ENCODE measurements at places on chromosomes 12 and 14.

DNA sequence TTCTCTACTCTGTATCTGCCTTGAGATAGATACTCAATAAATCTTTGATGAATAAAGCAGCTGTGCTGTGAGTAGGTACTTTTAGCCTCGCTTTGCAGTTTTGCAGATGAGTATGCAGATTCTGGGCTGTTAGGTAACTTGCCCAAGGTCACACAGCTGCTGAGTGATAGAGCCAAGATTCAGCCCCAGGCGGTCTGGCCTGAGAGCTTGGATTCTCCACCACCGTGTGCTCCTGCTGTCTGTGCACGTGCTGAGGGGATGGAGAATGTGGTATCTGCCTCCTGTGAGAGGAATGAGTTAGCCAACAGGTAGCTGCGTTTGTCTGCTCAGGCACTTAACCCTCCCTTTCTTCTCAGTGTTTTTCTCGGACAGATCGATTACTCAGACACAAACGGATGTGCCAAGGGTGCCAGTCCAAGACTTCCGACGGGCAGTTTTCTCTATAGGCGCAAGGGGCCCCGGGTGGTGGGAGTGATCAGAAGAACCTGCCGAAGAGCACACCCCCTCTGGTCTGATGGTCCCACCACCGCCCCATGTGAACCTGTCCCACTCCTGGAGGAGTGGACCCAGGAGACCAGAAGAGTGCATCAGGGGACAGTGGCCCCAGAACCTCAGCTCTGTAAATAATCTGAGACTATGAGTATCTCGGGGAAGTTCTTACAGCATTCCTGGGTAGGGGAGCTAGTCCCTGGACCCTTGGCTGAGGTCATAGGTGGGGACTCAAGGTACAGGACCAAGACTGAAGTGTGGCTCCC is 6.6 kb upstream of the CSAD start:
- peaks cover 6% of the 10 kb centered on the region for H3K4me1 ChIP-seq
- no peak overlapping the region for H3K4me3 ChIP-seq
- no peaks in the 10 kb centered on the region for H3K27me3 ChIP-seq
- no peak for DNase-seq
- H3K27ac ChIP-seq = no peak overlapping the region
- H3K36me3 ChIP-seq = peaks cover 48% of the 10 kb centered on the region

DNA sequence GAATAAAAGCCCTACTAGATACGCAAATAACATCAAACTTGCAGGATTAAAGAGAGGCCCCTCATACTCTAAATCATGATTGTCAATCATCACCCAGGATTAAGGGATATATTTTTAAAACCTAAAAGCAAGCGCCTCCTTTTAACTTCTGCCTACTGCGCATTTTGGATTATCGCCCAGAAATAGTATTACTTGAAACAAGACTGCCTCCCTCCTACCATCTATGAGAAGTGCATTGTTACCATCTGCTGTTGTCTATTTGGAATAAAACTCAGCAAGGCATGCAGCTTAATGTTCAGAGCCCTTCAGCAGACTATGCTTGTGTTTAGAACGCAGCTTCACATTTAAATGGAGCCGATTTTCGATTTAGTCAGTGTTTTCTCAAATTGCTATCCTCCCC is 79.6 kb downstream of the EXOC5 start:
- H3K4me1 ChIP-seq = no peaks in the 10 kb centered on the region
- H3K27me3 ChIP-seq = peaks cover 12% of the 10 kb centered on the region
- no peak overlapping the region for H3K4me3 ChIP-seq
- no peaks in the 10 kb centered on the region for H3K36me3 ChIP-seq
- DNase-seq = no peak

- H3K36me3 ChIP-seq = peaks cover 24% of the 10 kb centered on the region
- H3K4me3 ChIP-seq = no peak overlapping the region
- no peaks in the 10 kb centered on the region for H3K27me3 ChIP-seq
- no peak overlapping the region for H3K27ac ChIP-seq
Observed at GRCh38 chr14:103343905-103344797, 10.1 kb downstream of the EIF5 start.

- no peak for DNase-seq
- H3K27ac ChIP-seq = no peak overlapping the region
- H3K36me3 ChIP-seq = peaks cover 85% of the 10 kb centered on the region
Observed at GRCh38 chr14:50631408-50631821, 36.7 kb downstream of the SAV1 start.

- no peaks in the 10 kb centered on the region for H3K27me3 ChIP-seq
- peak; percentile 71 for DNase-seq
- no peaks in the 10 kb centered on the region for H3K36me3 ChIP-seq
- H3K27ac ChIP-seq = no peak overlapping the region
- H3K4me3 ChIP-seq = no peak overlapping the region
- peaks cover 3% of the 10 kb centered on the region for H3K4me1 ChIP-seq
Observed at GRCh38 chr14:49865431-49865859, 12.9 kb upstream of the NEMF start.

DNA sequence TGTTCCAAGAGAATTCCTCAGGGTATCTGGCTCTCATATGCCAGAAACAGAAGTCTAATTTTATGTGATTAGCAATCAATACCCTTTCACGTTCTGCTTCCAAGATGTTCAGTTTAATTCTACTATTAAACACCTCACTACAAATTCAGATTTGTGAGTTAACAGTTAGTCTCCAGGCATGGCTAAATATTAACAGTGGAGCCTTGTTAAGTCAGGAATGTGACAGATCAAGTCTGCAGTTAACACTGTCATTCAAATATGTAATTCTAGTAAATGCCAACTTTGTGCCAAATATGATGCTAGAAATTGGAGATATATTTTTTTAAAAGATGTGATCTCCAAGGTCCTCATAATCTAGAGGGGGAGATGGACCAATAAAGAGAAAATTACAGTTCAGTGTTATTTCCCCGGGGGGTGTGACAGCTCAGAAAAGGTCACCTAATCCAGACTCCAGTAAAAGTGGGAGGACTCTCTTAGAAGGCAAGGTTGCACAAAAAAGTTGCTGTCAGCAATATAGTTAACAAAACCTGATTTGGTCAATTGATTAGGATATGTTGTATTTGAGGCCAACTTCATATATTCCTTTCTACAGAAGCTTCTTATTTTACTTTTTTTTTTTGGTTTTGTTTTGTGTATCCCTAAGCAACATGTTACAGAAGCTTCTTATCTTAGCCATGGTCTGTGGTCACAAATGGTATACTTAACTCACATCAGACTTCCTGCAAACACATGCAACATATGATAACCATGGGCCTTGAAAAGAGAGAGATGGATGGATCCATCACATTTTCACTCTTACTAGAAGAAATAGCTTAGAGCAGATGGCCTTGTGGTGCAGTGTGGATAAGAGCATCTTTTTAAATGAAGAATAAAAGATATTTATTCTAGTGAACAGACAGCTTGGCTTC is 18.4 kb upstream of the RNU6-7 start:
- peak; percentile 42 for DNase-seq
- no peaks in the 10 kb centered on the region for H3K27me3 ChIP-seq
- no peak overlapping the region for H3K4me3 ChIP-seq
- no peaks in the 10 kb centered on the region for H3K36me3 ChIP-seq
- H3K27ac ChIP-seq = no peak overlapping the region

GRCh38 chr14:72812292-72812851 is 81.5 kb downstream of the DPF3 start:
- no peak overlapping the region for H3K4me3 ChIP-seq
- no peak for DNase-seq
- H3K27ac ChIP-seq = no peak overlapping the region
- no peaks in the 10 kb centered on the region for H3K27me3 ChIP-seq
- peaks cover 12% of the 10 kb centered on the region for H3K4me1 ChIP-seq
- no peaks in the 10 kb centered on the region for H3K36me3 ChIP-seq

- DNase-seq = no peak
- H3K27ac ChIP-seq = no peak overlapping the region
- H3K4me1 ChIP-seq = peaks cover 1% of the 10 kb centered on the region
- no peak overlapping the region for H3K4me3 ChIP-seq
Observed at GRCh38 chr12:120698665-120699064, 11.6 kb upstream of the UNC119B start.

DNA sequence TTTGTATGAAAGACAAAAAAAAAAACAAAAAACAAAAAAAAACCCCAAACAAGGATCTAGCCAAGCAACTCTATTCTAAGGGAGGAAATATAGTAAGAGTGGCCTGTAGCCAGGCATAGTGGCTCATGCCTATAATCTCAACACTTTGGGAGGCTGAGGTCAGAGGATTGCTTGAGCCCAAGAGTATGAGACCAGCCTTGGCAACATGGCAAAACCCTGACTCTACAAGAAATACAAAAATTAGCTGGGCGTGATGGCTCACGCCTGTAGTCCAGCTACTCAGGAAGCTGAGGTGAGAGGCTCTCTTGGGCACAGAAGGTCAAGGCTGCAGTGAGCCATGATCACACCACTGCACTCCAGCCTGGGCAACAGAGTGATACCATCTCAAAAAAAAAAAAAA is 47.9 kb downstream of the TMEM117 start:
- no peaks in the 10 kb centered on the region for H3K36me3 ChIP-seq
- H3K4me3 ChIP-seq = no peak overlapping the region
- no peaks in the 10 kb centered on the region for H3K27me3 ChIP-seq
- no peak for DNase-seq
- H3K27ac ChIP-seq = no peak overlapping the region

DNA sequence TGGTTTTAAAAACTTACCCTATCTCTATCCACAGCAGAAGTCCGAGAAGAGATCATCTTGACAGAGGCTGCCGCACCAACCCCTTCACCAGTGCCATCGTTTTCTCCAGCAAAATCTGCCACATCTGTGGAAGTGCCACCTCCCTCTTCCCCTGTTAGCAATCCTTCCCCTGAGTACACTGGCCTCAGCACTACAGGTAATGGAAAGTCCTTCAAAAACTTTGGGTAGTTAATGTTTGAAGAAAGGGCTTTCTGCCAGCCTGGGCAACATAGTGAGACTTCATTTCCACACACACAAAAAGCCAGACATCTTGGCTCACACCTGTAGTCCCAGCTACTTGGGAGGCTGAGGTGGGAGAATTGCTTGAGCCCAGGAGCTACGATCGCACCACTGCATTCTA is 41.6 kb upstream of the RIC8B start:
- H3K36me3 ChIP-seq = no peaks in the 10 kb centered on the region
- H3K27ac ChIP-seq = no peak overlapping the region
- no peak overlapping the region for H3K4me3 ChIP-seq
- DNase-seq = no peak
- peaks cover 3% of the 10 kb centered on the region for H3K27me3 ChIP-seq

DNA sequence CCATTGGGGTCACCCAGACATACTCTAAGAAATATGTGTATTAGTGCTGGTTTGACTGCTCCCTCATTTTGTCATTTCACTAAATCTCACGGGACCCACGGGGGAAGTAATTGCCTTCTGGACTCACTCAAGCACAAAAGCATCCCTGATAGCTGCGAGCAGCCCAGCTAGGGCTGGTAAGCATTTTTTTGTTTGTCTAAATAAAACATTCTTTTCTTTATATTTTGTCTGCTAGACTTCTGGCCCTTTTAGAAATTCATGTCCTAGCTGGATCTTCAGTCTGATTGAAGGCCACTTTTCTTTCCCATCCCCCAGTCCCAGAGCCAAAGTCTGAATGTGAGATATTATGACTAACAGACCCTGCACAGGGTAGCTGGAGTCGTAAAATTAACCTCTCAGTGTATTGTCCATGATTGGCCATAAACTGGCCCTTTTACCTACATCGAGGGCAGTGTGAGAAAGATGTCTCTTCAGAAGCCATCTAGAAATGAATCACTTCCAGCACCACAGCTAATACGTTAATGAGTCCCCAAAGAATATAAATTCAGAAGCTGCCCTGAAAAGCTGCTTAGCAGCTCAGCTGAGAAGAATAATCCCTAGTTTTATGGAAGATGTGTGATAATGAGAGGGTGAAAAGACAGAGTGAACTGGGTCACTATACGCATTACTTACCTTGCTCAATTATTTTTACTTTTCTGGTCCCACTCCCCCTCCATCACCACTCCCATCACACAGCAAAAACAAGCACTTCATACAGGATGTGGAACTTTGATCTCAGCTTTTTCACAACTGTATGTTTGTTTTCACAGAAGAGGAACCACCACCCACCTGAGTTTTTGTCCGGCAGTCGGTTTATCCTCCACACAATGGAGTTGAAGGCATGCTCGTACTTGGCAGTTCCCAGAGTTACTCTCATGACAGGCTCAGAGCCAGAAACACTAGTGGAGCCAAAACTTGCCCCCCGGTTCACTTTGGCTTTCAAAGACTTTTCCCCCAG is 55.6 kb upstream of the GTF2A1 start:
- H3K4me3 ChIP-seq = no peak overlapping the region
- no peaks in the 10 kb centered on the region for H3K4me1 ChIP-seq
- peaks cover 4% of the 10 kb centered on the region for H3K27me3 ChIP-seq
- H3K27ac ChIP-seq = no peak overlapping the region
- peaks cover 17% of the 10 kb centered on the region for H3K36me3 ChIP-seq
- no peak for DNase-seq

GRCh38 chr12:15532364-15532977 is 210.2 kb downstream of the PTPRO start:
- H3K27me3 ChIP-seq = no peaks in the 10 kb centered on the region
- no peak overlapping the region for H3K4me3 ChIP-seq
- peak; percentile 69 for DNase-seq
- H3K4me1 ChIP-seq = no peaks in the 10 kb centered on the region
- no peaks in the 10 kb centered on the region for H3K36me3 ChIP-seq
- no peak overlapping the region for H3K27ac ChIP-seq

DNA sequence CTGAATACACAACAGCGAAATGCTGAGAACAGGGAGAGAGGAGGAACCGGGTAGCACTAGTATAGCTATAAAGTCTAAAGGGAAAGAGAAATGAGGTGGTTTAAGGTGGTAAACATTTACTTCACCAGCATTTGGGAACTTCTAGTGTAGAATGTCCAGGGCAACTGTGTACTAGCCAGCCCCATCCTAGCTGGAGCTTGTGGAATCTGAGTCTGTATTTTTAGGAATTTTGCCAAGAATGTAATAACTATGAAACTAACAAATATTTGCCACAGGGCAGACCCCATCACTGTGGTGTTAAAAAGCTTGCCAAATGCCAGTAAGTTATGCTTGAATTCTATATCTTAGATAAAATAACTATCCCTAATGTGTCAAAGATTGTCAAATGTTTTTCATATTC is 398.9 kb upstream of the MIS18BP1 start:
- H3K27ac ChIP-seq = peak overlapping the region; percentile 52
- H3K4me3 ChIP-seq = no peak overlapping the region
- H3K4me1 ChIP-seq = no peaks in the 10 kb centered on the region
- H3K36me3 ChIP-seq = no peaks in the 10 kb centered on the region
- no peaks in the 10 kb centered on the region for H3K27me3 ChIP-seq
- no peak for DNase-seq

- H3K4me3 ChIP-seq = no peak overlapping the region
- H3K4me1 ChIP-seq = peaks cover 2% of the 10 kb centered on the region
- H3K27me3 ChIP-seq = peaks cover 9% of the 10 kb centered on the region
- no peaks in the 10 kb centered on the region for H3K36me3 ChIP-seq
Observed at GRCh38 chr14:91397965-91398591, 19.5 kb downstream of the CCDC88C start.

DNA sequence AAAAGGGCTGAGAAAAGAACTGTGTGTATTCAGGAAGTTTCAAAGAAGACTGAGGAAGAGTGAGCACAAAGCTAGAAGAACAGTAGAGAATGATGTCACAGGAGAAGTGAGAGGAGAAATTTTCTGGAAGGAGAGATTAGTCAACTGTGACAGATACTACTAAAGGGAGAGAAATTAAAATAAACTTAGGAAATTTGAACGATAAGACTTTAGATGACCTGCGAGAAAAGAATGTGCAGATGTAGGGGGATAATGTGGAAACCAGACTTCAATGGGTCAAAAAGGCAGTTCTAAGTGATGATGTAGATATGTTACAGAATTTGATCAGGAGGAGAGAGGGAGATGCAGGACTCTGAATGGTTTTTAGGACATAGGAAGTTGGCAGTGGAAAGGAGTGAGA is 287.4 kb downstream of the SYT1 start:
- H3K4me3 ChIP-seq = no peak overlapping the region
- no peaks in the 10 kb centered on the region for H3K4me1 ChIP-seq
- H3K27ac ChIP-seq = no peak overlapping the region

- H3K4me1 ChIP-seq = no peaks in the 10 kb centered on the region
- DNase-seq = no peak
- H3K27me3 ChIP-seq = no peaks in the 10 kb centered on the region
- no peak overlapping the region for H3K27ac ChIP-seq
- H3K36me3 ChIP-seq = peaks cover 13% of the 10 kb centered on the region
Observed at GRCh38 chr12:102110782-102111181, 9.1 kb downstream of the NUP37 start.

All from mesenchymal stem cell (in vitro differentiated cells and primary cell).